SK-MEL-5 (cell line): ENCODE measurements at places on chromosomes 1 and 21. TPM values are rescaled to one million over a fixed set of nuclear protein-coding genes. Genes with fewer than 3 reads are reported as not detected.

DNA sequence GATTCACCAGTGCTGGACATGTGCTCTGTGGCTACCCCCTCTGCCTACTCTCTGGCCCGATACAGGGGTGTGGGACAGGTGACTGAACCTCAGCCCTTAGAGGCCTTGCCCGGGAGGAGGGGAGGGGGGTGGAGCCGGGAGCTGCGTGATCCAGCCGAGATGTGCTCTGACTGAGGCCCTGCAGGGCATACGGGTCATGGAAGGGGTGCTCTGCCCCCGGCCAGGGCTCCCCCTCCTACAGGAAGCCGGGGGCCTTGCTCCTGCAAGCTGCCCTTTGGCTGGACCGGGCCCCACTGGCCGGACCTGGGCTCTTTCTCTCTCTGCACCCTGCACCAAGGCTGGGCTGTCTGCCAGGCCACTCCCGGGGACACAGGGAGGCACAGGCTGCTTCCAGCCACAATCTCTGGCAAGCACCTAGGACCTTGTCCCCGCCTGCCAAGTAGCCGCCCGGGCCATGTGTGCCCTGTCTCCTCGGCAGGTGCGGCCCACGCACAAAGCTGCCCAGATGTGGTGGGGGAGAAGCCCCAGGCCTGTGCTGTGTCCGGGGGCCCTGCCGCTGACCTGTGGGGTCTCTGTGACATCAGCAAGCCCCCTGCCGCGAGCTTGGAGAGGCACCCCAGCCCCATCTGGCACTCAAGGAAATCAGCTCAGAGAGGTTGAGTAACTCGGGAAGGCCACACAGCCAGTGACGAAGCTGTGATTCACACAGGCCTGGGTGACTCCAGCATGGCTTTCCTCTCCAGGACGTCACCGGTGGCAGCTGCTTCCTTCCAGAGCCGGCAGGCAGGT lies 1.5 kb downstream of the SCNN1D start:
- no peak for DNase-seq

The SAMD11 gene
- total RNA-seq: not detected in 2 replicates

The ACKR1 gene
- not detected in 2 replicates for total RNA-seq

- DNase-seq: no peak
Observed at GRCh38 chr1:73770109-73770905, 427.7 kb downstream of the LRRIQ3 start.

- no peak for DNase-seq
Observed at GRCh38 chr1:191101960-191102359, 624.3 kb upstream of the BRINP3 start.

The IGSF21 gene
- not detected in 2 replicates for total RNA-seq

GRCh38 chr1:235207209-235207565 lies 46.1 kb upstream of the RBM34 start:
- DNase-seq: no peak

The FMO4 gene
- total RNA-seq: 4.1 and 5.9 TPM in 2 replicates

- no peak for DNase-seq
Observed at GRCh38 chr1:232452117-232452516, 177.8 kb downstream of the SIPA1L2 start.

DNA sequence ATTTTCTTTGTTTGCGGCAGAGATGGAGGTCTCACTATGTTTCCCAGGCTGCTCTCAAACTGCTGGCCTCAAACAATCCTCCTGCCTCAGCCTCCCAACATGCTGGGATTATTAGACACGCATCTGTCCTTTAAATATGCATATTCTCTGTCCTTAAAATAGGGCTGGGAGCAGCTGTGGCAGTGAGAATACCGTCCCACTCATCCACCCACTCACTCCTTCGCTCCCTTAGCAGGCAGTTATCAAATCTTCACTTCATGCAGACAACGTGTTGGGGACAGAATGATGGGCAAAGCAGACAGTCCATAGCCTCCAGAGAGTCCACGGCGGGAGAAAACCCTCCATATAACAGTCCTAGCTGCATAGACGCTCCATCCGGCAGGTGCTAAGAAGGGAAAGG lies 179.4 kb downstream of the ZBTB18 start:
- no peak for DNase-seq

- DNase-seq: peak; percentile 70
Observed at GRCh38 chr1:222867316-222867715, 52.5 kb downstream of the DISP1 start.

- DNase-seq: no peak
Observed at GRCh38 chr1:179029321-179029759, 3.6 kb downstream of the FAM20B start.

DNA sequence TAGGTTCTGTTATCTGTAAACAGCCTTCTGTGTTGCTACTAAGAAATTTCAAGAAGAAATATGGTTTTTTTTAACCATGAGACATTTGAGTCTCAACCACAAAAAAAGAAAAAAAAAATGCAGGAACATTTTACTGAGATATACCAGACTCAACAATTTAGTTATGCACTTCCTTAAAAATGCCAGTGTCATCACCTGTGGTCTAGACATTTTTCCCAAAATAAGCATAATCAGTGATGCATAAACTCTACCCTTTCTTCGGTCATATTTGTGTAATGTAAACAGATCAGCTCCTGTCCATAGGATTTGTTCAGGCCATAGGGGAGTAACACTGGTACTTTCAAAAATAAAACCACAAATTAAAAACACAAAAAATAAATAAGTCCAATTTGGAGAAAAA lies 122.6 kb upstream of the TNFSF4 start:
- DNase-seq: no peak

The PRR9 gene
- total RNA-seq: not detected in 2 replicates

DNA sequence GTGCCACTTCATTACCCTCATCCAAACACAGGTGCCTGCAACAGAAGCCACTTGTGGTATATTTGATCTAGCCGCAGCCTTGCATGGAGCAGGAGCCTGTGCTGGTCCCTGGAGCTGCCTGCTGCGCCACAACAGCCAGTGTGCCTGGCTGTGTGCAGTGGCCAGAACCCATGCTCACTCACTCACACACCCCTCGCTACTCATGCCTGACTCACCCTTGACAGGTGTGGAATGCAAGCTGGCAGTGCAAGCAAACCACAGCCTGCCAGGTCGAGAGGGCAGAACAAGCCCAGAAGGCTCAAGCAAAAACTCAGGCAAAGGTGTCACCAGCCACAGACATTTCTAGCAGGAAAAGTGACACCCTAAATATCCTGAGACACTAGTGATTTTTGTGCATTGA lies 1510.9 kb downstream of the KCNT2 start:
- DNase-seq: no peak

DNA sequence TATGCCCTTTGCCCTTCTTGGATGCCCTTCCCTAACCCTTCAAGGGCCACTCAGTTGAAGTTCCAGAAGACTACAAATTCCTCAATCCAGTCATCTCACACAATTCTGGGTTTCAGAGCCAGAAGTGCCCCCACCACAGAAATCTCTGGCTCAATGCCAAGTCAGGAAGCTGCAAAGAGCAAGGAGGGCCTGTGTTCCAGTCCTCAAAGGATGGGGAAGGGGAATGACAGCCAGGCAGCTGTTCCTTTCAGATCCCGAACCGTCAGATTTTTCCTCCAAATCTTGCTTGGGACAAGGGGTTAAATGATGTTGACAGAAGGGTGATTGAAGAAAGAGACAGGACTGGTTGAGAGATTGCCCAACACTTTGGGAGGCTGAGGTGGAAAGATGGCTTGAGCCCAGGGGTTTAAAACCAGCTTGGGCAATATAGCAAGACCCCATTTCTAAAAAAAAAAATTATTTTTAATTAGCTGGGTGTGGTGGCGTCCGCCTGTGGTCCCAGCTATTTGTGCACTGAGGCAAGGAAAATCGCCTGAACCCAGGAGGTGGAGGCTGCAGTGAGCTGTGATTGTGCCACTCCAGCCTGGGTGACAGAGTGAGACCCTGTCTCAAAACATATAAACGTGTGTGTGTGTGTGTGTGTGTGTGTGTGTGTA lies 716 bp upstream of the HPDL start:
- no peak for DNase-seq

GRCh38 chr1:21700094-21700493 lies 30.9 kb upstream of the RAP1GAP start:
- DNase-seq: no peak

DNA sequence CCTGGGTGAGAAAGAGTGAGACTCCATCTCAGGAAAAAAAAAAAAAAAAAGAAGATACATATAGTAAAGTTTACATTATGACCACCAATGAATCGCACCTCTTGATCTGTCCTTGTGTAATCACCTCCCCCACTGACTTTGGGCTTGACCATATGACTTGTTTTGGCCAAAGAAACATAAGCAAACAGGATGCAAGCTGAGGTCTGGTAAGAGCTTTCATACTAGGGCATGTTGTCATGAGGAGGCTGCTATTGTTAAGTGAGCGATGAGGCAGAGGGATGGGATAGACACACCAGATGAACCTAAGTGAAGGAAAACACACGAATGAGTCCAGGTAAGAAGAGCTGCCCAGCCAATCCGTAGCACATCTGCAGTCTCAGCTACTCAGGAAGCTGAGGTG lies 10.7 kb downstream of the ENAH start:
- peak; percentile 27 for DNase-seq

The MAP7D1 gene
- total RNA-seq: 43.2 and 45.8 TPM in 2 replicates

GRCh38 chr1:224541072-224541790 lies 74.9 kb upstream of the CNIH3 start:
- DNase-seq: peak; percentile 82

DNA sequence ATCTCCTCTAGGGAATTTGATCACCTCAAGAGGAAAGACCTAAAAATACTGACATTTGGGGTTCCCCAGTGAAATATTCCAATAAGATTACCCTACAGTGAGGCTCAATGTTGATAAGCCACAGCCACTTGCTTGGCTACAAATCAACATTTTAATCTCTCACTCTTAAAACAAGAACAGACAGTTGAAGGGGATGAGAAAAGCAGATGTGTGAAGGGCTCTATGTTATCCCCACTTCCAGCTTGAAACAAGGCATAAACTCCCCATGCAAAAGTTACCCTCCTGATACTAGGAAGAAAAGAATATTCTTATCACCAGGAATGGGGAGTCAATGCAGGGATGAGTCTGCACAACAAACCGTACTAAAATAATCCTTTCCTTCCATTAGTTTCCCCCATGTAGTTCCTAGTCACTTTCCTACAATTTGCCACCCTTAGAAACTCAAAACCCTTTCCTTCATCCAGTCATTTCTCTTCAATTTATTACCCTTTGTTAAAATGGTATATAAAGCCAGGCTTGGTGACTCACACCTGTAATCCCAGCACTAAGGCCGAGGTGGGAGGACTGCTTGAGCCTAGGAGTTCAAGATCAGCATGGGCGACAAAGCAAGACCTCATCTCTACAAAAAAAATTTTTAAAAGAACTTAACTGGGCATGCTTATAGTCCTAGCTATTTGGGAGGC lies 29.5 kb downstream of the LPGAT1 start:
- DNase-seq: no peak

The KCNT2 gene
- not detected in 2 replicates for total RNA-seq

GRCh38 chr1:243554686-243555085 lies 295.4 kb downstream of the AKT3 start:
- DNase-seq: no peak

The EYA3 gene
- 20.9 and 22.6 TPM in 2 replicates for total RNA-seq

DNA sequence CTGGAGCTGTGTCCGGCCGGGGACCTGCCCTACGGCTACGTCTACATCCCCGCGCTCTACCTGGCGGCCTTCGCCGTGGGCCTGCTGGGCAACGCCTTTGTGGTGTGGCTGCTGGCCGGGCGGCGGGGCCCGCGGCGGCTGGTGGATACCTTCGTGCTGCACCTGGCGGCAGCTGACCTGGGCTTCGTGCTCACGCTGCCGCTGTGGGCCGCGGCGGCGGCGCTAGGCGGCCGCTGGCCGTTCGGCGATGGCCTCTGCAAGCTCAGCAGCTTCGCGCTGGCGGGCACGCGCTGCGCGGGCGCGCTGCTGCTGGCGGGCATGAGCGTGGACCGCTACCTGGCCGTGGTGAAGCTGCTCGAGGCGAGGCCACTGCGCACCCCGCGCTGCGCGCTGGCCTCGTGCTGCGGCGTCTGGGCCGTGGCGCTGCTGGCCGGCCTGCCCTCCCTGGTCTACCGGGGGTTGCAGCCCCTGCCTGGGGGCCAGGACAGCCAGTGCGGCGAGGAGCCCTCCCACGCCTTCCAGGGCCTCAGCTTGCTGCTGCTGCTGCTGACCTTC lies 412 bp downstream of the GPR25 start:
- no peak for DNase-seq

DNA sequence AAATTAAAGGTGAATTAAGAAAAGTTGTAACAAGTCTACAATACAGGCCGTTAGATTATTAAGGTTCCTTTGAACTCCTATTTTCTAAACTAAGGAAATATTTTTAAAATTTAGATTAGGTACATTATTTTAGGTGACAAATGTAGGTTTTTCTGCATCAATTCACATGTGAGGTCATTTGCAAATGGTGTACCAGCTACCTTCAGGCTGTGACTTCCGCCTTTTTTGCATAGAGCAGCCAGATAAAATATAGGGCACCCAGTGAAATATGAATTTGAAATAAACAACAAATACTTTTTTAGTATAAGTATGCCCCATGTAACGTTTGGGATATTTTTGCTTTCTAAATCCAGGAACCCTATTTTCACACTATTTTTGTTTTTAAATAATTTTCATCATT lies 544.0 kb downstream of the LMO4 start:
- no peak for DNase-seq

The PAQR7 gene
- total RNA-seq: 4.2 TPM in 2 replicates

DNA sequence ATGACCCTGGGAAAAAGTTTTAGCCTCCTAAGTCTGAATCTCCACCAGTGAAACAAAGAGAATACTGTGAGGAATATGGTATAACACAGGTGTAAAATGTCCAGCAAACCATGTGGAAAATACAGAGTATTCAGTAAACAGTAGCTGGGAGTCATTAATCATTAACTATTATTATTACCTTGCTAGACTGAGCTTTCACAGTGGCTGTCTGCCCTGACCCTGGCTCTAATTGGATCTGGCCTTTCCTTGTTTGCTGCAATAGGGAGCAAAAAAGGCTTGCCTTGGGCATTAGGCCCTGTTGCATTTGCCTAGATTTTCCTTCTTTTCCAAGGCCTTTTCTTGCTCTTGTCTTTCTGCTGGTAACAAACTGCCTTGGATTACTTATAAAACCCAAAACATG lies 179.1 kb upstream of the BEND5 start:
- no peak for DNase-seq
